H4 (cell line): ENCODE measurements at places on chromosomes 2 and 18. TPM values are rescaled to one million over a fixed set of nuclear protein-coding genes. Genes with fewer than 3 reads are reported as not detected.

GRCh38 chr18:62545098-62545497 lies 22.3 kb downstream of the ZCCHC2 start:
- DNase-seq, result no peak

GRCh38 chr2:85423525-85423924 lies 5.0 kb downstream of the SH2D6 start:
- DNase-seq, result no peak

The LTBP1 gene
- 3.1 and 4.8 TPM in 2 replicates for total RNA-seq

- no peak for DNase-seq
Measured at GRCh38 chr2:95012881-95013550, 12.5 kb upstream of the MAL start.

The HOXD10 gene
- total RNA-seq, result not detected in 2 replicates

GRCh38 chr2:79082987-79083386 lies 4.8 kb downstream of the REG1B start:
- no peak for DNase-seq

GRCh38 chr2:188993247-188993646 lies 19.1 kb downstream of the COL3A1 start:
- DNase-seq, result no peak

DNA sequence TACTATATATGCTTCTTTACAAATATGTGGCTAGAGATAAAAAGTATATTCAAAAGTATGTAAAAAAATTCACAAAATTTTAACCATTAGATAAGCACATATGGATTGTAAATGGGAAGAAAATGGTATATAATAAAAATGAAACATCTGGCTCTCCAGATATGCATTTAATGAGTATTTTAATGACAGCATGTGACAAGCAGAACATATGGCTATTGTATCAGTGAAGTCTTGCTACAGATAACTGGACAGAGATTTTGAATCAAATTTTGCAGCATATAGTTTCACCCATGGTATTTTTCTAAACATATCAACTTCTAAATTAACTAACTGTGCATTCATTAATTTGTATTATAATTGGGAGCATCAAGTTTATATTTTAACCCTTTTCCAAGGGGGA lies 5.0 kb upstream of the ABCA12 start:
- no peak for DNase-seq

The FAM237A gene
- not detected in 2 replicates for total RNA-seq

The TWIST2 gene
- 25.6 and 26.8 TPM in 2 replicates for total RNA-seq

DNA sequence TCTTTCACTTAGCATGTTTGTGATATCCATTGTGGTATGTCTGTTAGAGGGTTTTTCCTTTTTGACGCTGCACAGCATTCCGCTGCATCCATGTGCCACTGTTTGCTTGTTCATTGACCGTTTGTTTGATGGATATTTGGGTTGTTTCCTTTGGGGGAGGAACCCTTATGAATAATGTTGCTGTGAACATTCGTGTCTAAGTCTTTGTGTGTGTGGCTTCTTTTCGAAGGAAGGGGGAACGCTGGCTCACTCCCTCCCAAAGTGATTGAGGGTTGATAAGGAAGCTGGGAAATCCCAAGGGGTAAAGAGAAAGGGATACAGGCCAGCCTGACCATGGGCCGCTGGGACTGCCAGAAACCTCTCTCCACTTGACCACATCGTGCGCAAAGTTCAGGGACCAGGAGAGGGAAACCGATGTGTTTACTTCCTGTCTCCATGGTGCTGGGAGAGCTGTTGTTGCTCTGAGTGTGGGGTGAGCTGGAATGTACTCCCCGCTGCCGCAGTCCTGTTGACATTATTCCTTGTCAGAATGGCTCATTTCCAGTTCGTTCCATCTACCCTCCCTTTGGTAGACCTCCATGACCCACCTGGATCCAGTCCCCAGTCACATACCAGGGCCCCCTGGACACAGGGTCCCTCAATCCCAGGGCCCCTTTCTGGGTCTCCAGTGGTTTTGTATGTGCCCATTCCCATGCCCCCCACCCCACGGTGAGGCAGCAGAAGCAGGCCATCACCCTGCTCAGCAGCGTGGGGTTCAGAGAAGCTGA lies 39.6 kb downstream of the HS1BP3 start:
- DNase-seq, result peak; percentile 58

GRCh38 chr2:15938803-15939555 lies 1.4 kb upstream of the MYCN start:
- DNase-seq, result no peak

- no peak for DNase-seq
Measured at GRCh38 chr2:238973038-238973739, 125.3 kb downstream of the TWIST2 start.

DNA sequence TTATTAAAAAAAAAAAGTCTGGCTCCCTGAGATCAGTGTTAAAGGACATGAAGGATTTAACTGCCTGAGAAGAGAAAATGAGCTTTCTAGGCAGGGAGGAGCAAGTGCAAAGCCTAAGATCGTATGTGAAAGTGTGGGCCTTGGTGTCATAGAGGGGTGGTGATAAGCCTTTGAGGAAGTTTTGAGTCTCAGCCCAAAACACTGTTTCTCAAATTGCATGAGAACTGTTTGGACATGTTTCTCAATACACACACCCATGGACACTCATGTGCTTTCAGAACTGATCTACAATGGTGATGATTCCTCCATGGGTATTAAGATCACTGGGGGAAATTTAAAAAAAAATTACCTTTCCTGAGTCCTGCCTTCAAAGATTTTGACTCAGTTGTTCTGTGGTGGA lies 336.7 kb upstream of the RND3 start:
- no peak for DNase-seq

The CRYGD gene
- not detected in 2 replicates for total RNA-seq

- DNase-seq, result no peak
Measured at GRCh38 chr18:8978394-8978793, 124.1 kb upstream of the NDUFV2 start.

The C2orf78 gene
- 0.31 and 0.45 TPM in 2 replicates for total RNA-seq

GRCh38 chr2:236352761-236353593 lies 88.8 kb upstream of the ASB18 start:
- DNase-seq, result no peak

DNA sequence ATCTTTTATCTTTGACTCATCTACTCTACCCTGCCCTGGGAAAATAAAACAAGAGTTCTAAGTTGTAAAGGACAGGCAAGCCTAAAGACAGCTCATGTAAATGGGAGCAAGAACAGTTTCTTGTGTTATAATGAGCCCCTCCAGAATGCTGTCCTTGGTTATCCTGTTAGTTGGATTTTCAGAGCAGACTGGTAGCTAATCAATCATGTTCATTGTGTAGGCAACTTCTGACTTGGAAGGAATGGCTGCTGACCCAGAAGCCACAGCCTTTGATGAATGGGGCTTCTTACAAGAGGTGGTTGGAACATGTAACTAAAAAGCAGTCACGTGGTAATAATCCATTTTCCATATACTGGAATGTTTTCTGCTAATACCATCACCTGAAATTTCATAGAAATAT lies 254.2 kb downstream of the AGPS start:
- DNase-seq, result no peak

DNA sequence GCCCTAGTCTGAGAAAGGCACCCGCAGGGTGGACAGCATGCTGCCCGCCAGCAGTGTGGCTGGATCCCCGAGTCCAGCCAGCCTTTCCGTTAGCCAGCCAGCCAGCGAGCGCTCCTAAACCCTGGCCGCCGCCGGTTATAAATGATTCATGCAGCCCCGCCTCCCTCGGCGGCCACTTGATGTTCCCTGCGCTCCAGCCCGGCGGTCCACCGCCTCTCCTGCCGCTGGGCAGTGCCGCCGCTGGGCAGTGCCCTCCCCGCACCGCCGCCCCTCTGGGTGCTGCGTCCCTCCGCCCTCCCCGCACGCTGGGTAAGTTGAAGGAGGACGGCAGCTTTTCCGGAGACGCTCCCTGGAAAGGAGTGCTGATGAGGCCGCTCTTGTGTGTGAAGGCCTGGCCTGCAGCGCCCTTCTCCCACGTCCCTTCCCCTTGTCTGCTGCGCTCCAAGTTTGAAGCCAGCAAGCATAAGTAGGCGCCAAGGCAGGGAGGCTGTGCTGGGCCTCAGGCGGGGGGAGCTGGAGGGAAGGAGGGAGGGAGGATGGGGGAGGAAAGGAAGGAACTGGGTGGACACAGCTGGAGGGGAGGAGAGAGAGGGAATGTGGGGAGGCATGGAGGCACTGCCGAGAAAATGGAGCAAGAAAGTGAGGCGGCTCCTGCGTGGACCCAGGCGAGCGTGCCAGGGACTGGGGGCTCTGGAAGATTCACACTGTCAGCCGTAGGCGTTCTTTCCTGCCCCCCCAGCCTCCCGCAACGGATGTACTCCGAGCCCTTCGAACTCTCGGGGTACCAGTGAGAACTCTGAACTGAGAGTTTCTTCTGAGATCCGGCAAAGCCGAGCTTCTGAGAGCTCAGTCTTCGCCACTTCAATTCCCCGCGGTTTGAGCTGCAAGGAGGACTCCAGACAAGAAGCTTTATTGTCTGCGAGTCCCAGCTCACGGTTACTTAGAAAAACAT lies 131.9 kb downstream of the GLI2 start:
- peak; percentile 36 for DNase-seq

The DOCK10 gene
- total RNA-seq, result 10.8 and 22.8 TPM in 2 replicates

The KLHL29 gene
- 1.8 and 2.1 TPM in 2 replicates for total RNA-seq

DNA sequence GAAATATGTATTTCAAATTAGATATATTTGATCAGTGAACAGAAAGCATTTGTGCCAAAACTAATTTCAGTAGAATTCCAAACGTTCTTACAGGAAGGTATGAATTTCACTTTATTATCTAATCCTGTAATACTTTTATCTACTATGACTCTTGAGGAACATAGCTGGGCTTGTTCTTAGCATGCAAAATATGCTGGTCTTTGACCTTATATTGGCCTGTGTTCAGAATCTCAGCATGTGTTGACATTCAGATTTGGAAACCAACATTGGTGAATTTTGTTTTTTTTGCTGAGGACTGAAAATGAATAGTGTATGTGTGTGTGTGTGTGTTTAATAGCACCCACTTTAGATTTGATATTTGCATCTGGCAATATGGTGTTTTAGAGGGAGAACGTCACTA lies 112.2 kb downstream of the MEIS1 start:
- no peak for DNase-seq

GRCh38 chr2:75041731-75042600 lies 83.5 kb downstream of the POLE4 start:
- DNase-seq, result no peak

DNA sequence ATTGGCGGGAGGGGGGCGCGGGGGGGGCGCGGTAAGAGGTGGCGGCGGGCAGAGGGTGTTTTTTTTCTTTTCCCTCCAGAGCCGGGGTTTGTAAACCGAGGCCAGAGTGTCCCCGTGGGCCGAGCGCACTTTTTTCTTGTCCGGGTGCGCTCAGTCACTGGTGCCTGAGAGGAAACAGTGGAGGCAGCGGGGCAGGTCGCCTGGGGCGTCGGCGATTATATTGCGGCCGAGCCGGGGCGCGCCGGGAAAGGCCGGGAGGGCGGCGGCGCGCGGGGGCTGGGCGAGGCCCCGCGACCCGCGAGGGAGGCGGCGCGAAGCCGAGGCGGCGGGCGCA lies 275 bp downstream of the HOXD8 start:
- no peak for DNase-seq

- DNase-seq, result no peak
Measured at GRCh38 chr2:180495606-180496005, 484.8 kb upstream of the UBE2E3 start.

The UGT1A5 gene
- total RNA-seq, result not detected in 2 replicates

- DNase-seq, result no peak
Measured at GRCh38 chr18:10086458-10087210, 172.8 kb downstream of the VAPA start.

DNA sequence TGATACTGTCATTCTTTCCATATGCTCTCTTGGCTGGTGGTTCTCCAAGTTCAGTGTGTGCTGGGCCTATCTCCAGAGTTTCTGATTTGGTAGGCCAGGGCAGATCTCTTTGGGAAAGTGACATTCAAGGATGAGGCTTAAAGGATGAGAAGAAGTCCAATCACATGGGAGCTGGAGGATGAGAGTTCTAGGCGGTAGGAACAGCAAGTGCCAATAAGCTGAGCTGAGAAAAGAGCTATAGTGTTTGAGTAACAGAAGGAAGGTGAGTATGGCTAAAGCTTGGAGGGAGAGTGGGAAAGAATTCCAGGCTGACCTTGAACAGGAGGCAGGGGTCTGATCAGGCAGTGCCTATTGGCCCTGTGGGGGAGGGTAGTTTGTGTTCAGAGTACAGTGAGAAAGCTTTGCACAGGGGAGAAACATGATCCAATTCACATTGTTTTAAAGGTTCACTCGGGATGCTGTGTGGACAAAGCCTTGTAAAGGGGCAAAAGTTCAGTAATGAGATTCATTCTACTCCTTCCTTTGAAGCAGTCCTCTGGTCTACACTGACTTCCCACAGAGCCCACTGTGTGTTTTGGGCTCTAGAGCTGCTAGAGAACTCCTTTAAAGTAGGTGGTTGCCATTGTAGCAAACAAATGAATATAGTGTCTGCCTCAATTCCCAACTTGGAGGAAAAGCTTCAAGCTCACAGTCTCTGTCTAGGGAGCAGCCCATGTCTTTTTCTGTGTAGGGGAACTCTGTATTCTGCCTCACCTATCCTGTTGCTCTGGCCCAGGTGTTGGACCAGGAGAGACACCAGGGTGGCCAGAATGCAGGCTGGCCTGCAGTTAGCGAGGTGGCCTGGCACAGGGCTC lies 81.8 kb downstream of the FASTKD2 start:
- DNase-seq, result no peak

GRCh38 chr2:69918401-69918800 lies 3.5 kb downstream of the MXD1 start:
- no peak for DNase-seq

GRCh38 chr2:47093626-47094025 lies 61.5 kb downstream of the STPG4 start:
- DNase-seq, result no peak

The CNNM4 gene
- total RNA-seq, result 3.0 and 3.4 TPM in 2 replicates

GRCh38 chr18:69217196-69218000 lies 183.3 kb upstream of the DOK6 start:
- DNase-seq, result no peak

DNA sequence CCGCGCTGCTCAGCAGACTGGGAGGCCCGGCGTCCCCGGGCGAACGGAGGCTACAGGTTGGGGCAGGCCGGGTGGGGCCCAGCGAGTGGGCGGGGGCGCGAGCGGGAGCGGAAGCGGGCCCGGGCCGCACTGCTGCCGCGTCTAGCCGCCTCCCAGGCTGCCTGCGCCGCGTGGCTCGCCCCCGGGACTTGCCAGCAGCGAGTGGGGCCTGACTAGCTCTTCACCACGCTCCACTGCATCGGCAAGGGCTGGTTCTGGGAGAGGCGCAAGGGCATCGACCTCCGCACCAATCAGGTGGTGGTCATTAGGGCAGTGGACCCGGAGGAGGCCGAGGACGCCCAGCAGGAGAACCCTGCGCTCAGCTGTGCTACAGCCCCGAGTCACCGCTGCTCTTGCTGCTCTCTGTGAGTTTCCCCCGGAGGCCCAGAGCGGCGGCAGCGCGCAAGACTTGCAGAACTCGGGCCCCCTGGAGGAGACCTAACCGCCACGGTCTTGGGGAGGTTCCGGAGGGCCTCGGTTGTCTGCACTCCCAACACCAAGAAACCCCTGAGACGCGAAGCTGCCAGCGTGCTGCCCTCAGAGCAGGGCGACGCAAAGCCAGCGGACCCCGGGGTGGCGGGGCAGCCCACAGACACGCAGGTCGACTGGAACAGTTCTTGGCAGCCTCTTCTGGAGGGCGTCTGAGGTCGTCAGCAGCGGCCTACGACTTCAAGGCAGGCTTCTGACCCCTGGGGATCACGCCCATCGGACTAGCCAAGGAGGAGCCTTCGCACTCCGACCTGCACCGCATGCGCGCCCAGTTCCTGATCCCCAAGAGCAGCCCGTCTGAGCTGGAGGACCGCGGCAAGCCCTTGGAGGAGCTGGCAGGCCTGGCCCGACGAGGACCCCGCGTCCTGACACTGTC lies 27.2 kb upstream of the PTPN2 start:
- no peak for DNase-seq

- DNase-seq, result no peak
Measured at GRCh38 chr2:169977530-169977929, 150.3 kb downstream of the UBR3 start.
